Foreskin melanocyte (primary cell): ENCODE measurements at places on chromosomes 7 and 10.

- no peak for DNase-seq
Measured at GRCh38 chr7:151376218-151376902, 33.5 kb downstream of the WDR86 start.

- no peak for DNase-seq
Measured at GRCh38 chr7:116315803-116316202, 105.5 kb downstream of the TES start.

DNA sequence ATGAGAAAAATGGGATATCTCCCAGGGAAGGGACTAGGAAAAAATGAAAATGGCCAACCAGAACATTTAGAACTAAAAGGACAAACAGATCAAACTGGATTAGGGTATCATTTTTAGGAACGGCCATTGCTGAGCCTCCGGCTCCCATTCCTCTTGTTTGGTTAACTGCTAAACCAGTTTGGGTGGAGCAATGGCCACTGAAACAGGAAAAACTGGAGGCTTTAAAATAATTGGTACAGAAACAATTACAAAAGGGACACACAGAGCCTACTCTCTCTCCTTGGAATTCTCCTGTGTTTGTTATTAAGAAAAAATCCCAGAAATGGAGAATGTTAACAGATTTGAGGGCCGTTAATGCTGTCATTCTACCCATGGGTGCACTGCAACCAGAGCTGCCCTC, 4.7 kb upstream of the CHST3 start:
- no peak for DNase-seq

DNA sequence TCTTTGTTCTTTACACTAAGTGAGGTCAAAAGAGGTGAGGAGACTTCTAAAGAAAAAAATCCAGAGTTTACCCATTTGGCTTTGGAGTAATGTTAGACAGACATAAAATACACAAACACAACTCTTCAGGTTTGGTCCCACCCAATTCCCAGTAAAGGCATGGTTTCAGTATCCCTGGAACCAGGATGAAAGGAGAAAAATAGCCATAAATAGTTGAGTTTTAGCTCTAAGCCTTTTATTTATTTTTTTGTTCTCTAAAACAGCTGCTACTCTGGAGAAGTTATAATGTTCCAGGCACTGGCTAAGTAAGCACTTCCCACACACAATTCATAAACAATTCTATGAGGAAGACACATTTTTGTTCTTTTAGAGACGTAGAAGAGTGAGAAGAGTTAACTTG, 4.0 kb downstream of the ABCB1 start:
- DNase-seq, result no peak

DNA sequence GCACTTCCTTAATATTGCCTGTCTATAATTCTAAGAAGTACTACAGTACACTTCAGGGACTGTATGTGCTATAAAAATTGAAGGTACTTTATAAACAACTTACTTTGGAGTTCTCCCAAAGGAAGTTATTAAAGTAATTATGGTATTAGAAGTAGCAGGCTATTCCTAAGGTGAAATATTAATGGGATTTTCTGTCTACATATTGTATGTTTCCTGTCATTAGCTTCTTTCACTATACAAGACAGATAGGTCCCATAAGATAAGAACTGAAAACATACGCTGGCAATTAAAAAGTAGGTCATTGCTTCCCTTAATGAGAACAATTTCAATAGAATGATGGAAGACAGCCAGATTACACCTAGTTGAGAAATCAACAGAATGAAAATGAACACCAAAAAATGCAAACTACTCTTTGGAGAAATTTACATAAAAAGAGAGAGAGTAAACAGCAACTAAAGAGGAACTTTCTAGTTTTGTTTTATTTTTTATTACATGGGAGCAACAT, 147.0 kb downstream of the HBP1 start:
- no peak for DNase-seq

DNA sequence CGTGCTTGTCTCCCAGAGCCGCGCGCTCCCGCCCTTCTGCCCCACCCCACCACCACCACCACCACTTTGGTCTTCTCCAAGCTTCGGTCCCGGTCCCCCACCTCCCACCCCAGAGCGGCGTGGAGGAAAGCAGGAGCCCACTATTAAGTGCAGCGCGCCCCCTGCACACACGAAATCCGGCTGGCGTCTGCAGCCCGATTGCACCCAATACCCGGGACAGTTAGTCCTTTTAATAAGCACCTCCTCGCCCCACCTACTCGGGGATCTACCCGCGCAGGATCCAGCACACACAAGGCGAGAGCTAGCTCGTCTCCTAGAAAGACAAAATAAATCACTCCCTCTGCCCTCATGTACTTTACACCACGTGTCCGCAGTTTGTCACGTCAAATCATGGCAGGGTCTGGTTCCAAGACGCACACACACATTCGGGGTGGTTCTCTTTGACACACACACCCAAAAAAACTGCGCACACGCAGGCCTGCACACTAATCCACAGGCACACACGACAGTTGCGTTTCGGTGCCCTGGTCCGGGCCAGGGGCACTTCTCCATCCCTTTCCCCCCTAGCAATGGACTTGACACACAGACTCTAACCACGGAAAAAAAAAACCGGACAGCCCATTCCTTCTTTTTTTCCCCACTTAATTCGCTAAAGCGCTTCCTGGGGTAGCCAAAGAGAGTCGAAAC, 1.6 kb downstream of the SFMBT2 start:
- no peak for DNase-seq

GRCh38 chr7:119197172-119197876, 972.8 kb downstream of the ANKRD7 start:
- no peak for DNase-seq

DNA sequence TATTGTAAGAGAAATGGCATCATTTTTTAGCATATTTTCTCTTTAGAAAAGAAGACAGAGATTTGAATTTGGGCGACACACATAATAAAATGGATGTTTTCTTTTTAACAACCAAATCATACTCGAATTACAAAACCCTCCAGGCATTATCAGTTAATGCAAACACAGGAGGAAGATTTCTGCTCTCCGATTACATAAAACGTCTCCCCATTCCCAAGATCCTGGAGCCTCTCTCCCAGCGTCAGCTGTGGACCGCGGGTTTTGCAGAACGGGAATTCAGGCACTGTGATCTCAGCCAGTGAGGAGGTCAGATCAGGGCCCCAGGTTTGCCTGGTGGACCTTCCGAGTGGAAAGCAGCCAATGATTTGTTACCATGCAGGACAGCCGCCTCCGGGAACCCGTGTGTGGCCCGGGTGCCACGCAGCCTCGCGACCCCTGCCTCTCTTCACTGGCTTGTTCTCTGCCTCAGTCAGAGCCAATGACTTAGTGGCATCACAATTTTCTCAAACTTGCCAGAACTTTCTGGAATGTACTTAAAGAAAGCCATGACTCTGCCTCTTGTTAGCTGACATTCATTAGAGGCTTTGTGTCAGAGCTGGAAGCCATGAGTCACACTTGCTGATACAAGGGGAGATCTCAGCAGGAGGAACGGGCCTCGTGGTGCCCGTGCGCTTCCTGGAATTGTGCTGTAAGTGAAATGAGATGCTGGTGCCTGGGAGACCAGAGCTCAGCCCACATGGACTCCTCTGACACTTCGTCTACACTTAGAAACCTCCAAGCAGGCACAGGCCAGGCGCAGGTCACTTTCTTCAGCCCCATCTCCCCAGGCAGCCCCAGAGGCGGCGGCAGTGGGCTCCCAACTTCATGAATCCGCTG, 246.1 kb downstream of the KLF6 start:
- peak; percentile 88 for DNase-seq

DNA sequence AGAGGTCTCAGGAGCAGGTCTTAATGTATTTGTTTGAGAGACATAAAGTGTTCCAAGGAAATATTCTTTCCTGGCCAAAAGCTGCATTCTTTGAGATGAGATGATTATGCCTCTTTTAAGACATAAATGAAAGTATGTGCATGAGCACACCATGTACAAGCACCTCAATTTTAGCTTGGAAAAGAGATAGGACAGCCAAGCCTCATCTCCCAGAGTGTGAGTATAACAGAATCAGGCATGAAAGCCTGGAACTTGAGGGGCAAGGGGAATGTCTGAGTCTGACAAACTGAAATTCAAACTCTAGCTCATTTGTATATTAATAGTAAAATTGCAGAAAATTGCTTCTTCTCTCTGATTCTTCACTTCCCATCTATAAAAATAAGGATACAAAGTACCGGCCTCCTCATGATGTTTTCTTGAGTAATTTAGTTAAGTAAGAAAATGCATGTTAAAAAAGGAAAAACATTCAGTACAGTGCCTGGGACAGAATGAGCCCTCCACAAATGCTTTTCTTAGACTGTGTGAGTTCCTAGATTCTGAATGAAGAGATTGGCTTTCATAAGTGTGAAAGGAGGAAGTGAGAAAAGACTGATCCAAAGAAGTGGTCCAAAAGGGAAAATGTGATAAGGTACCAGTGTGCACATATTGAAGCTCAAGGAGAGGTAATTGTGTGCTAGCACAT, 1260.9 kb upstream of the SORCS1 start:
- DNase-seq, result no peak

GRCh38 chr7:105585850-105586500, 4.7 kb upstream of the EFCAB10 start:
- DNase-seq, result no peak

GRCh38 chr7:2063563-2064260, 169.0 kb downstream of the MAD1L1 start:
- DNase-seq, result no peak

GRCh38 chr7:37427276-37427940, 21.3 kb downstream of the ELMO1 start:
- no peak for DNase-seq
